ENCODE measurements at places on chromosomes 2 and 18.

GRCh38 chr2:136651456-136652010 lies 113.8 kb upstream of the THSD7B start:
- DNase-seq = no peak

GRCh38 chr2:43941966-43942365 lies 53.8 kb downstream of the LRPPRC start:
- DNase-seq = no peak

- DNase-seq = no peak
Measured at GRCh38 chr2:134177351-134177931, 76.4 kb upstream of the MGAT5 start.

DNA sequence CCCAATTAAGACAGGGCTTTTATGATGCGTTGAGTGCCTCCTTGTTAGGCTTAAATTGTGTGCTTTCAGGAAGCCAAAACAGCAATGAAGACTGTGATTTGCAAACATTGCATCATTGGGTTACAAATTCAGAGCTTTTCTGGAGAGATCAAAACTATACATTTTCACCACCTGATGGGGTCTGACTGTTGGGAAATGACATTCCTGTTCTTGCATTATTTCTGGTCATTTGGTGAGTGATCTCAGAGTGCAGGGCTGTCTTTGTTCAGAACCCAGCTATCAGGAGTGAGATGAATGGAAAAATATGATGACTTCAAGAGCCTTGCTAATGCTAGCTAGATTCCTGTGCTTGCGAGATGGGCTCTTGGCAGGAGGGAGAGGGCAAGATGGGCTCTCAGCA lies 39.1 kb downstream of the SH3RF3 start:
- DNase-seq = no peak

DNA sequence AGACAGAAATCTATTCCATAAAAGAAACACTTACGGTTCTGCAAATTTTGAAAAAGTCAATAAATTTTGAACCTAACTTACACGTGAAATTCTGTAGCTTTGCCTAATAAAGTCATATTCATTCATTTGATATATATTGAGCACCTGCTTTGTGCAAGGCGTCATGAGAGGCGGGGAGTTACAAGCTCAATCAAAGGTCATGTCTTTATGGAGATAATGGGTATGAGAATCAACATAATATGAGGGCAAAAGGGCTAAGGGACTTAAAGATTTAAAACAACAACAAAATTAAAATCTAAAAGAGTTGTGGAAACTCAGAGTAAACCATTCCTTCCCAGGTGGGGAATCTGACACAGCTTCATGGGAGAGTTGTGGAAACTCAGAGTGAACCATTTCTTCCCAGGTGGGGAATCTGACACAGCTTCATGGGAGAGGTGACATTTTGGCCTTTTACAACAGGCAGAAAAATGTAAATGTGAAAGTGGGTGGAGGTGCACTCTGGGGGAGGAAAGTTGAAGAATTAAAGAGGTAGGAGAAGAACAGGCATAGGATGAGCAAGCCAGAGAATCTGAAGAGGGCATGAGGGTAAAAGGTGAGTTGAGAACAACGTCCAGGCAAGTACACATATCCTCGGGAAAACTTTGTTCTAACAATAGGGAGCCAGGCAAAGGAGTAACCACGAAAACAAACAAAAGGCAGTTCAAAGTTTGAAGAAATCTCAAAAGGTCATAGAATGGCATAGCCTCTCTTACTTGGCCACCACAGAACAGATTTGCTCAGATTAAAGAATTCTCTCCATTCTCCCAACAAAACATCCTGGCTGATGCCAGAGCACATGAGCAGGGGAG lies 49.5 kb upstream of the CD226 start:
- no peak for DNase-seq

DNA sequence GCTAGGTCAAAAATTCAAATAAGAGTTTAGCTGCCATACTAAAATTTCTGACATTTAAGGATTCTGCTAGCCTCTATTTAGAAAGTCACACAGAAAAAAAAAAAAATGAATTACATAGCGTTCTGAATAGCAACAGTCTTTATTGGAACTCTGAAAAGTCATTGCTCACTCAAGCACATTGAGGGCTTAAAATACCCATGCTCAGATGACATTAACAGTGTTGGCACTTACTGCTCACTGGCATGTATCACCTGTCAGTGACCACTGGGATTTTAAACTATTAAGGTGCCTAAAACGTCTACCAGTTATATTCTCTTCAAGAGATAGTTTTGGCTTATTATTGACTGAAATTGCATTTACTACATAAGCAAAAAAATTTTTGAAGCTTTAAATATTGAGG lies 468.0 kb upstream of the SPHKAP start:
- no peak for DNase-seq

DNA sequence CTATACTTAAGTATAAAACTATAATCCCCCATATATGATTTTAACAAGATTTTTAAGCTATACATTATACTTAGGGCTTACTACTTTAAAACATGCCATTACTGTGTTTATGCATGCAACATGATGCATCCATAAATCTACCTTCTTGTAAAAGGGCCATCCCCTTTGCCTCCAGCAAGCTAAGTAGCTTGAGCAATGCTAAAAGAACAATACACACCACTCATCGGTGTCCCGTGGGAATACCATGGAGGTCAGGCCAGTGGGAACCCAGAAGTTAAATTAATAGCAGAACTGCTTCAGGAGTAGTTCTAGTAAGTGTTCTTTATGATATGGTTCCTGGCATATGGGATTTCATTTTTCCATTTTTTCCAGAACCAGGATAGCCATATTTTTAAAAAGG lies 37.8 kb downstream of the SH3RF3 start:
- no peak for DNase-seq

DNA sequence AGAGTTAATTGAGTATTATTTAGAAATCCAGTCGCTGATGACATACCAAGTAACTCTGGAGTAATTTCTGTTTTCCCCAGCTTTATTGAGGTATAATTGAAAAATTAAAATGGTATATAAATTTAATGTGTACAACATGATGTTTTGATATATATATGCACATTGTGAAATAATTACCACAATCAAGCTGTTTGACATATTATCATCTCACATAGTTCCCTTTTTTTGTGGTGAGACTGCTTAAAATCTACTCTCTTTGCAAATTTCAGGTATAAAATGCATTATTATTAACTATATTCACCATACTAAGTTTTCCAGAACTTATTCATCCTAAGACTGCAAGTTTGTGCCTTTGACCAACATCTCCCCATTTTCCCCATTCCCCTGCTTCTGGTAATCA lies 25.0 kb upstream of the SPAG16 start:
- no peak for DNase-seq

- DNase-seq = no peak
Measured at GRCh38 chr2:74300506-74300905, 42.7 kb downstream of the SLC4A5 start.

DNA sequence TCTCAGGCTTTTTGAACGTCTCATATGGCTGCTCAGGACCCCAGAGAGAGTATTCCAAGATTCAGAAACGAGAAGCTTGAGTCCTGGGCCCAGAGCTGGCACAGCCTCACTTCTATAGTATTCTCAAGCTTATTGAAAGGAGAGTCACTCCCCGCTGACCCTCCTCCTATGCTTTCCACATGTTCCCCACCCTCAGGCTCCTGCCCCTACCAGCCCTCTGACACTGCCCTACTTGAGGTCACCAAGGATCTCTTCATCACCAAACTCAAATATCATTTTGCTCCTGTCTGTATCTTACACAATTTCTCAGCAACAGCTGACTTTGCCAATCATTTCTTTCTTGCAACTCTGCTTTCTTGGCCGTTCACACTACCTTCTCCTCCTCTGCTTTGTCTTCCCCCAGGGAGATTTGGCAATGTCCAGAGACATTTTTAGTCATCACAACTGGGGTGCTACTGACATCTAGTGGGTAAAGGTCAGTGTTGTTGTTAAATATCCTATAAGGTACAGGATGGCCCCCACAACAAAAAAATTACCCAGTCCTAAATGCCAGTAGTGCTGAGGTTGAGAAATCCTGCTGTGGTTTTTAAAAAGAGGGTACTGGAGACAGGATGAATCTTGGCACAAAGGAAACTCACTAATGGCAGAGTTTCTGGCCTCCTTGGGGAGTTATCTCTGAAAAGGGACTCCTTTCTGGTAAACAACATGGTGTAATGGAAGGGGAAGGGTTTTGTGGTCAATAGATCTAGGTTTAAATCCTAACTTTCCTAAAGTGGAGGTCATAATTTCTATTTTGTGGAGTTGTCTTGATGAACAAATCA lies 26.9 kb upstream of the INSIG2 start:
- no peak for DNase-seq

- DNase-seq = no peak
Measured at GRCh38 chr2:204850581-204850980, 305.3 kb downstream of the PARD3B start.

GRCh38 chr2:201821080-201821479 lies 14.7 kb downstream of the CDK15 start:
- DNase-seq = no peak

DNA sequence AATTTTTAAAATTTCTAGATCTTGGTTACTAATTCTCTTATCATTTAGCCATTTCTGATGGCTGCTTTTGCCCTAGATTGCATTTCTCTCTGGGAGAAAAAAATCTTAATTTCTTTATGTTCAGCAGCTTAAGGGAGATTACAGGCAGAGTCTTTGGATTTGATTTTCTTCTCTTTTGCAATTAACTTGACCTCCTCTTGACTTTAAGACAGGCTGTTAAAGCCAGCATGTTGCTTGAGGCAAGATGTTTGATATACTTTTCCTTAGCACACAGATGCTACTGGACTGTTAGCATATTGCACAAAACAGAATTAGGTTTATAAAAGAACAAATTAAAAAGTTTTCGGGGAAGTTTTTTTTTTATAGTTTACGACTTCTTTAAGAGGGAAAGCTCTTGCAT lies 50.0 kb downstream of the XRCC5 start:
- no peak for DNase-seq

GRCh38 chr18:3970929-3971328 lies 484.2 kb downstream of the DLGAP1 start:
- no peak for DNase-seq

DNA sequence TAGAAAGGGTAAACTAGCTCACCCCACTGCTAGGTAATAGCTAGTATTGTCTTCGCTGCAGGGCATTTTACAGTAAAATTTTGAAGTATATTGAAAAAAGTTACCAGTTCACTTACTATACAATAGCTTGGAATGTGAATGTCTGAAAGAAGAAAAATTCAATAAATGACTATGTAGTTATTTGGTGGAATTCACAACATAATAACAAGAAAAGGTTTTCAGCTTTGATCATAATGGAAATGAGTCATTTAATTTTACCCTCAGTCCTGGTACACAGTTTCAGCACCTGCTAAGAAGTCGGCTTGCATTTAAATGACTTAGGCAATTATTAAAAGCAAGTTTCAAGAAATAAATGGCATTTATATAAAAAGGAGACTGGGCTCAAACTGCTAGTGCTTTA lies 90.4 kb downstream of the NUP35 start:
- DNase-seq = peak; percentile 62

DNA sequence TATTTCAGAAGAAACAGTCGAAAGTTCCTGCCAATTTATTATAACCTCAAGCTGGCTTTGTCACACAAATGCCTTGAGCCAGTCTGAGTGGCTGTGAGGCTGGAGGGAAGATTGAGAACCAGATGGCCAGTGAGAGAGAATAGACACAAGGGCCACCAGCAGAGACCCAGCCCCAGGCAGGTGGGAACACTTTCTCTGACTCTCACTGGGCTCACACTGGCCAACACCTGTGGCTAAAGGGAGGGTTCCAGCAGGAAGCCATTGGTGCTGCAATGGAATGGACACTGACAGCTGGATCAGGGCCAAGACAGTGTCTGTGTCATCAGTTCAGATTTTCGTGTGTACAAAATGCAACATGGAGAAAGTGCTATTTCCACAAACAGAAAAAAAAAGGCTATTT lies 29.9 kb downstream of the LOXHD1 start:
- no peak for DNase-seq

- no peak for DNase-seq
Measured at GRCh38 chr2:15794608-15795134, 145.7 kb upstream of the MYCN start.

- peak; percentile 27 for DNase-seq
Measured at GRCh38 chr18:61551586-61551985, 218.4 kb downstream of the CDH20 start.

GRCh38 chr2:49980774-49981173 lies 826.5 kb upstream of the FSHR start:
- DNase-seq = no peak

DNA sequence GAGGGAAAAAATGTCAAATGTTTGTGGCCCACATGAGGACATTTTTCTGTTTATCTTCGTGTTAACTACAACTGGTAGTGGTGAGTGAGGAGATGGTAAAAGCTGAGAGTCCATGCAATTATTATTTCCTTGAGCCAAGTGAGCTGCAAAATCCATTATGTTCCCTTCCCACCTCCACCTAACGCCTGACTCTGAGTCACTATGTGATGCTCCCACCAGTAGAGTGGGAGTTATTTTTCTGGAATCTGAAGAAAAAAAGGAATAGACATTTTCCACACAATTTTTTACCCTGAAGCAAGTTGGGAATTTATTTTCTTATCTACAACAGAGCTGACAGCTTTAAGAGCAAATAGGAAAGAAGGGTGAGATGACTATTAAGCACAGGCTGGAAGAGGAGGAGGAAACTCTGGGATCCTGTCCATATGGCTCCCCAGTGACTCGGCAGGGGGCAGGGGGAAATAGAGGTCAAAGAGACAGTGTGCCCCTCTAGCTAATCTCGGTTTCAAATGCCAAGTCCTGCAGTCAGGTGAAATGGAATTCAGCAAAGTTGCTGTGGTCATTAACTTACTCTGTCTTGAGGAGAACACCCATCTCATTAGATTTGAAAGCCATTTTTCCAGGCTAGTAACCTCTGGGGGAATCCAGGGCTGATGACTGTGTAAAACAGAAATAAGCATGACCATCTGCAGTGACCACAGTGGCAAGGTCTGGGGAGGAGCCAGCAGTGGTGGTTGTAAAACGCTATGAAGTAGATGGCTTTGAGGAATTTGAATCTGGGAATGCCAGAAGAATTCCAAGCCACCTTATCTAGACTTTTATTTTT lies 463.9 kb downstream of the STK39 start:
- DNase-seq = no peak

- no peak for DNase-seq
Measured at GRCh38 chr18:75545189-75545588, 117.7 kb upstream of the SMIM21 start.

DNA sequence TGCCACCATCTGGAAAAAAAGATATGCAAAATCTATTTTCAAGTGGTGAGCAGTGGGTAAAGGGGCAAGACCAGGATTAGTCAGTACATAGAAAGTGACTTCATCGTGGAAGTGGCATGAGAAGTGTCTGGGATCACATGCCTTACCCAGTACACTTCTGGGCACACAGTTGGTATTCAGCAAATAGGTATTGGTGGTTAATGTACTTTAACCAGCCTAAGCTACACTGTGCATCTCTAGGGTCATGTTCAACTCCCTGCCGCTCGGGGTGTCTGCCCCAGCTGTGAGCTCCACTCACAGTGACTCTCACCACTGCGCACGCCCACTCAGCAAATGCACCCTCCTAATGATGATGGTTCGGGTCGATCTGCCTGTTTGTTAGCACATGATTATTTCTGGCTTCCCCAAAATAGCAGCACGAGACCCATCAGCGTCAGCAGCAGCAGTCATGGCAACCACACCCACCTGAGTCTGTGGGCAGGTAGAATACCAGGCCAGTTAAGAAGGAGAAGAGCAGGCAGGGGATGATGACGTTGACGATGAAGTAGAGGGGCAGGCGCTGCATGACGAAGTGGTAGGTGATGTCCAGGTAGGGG lies 11.1 kb downstream of the CHRNA1 start:
- DNase-seq = peak; percentile 61

- DNase-seq = no peak
Measured at GRCh38 chr2:30684996-30685395, 122.2 kb downstream of the CAPN13 start.

GRCh38 chr2:36670881-36671595 lies 25.5 kb upstream of the VIT start:
- DNase-seq = no peak
